Activated CD4-positive, alpha-beta T cell treated with anti-CD3 and anti-CD28 coated beads, Interleukin-2, amount 10 ng/mL, durations not matched to agents 7 days and 5 days (primary cell): ENCODE measurements at places on chromosomes 7 and 10. TPM values are rescaled to one million over a fixed set of nuclear protein-coding genes. Genes with fewer than 3 reads are reported as not detected.

DNA sequence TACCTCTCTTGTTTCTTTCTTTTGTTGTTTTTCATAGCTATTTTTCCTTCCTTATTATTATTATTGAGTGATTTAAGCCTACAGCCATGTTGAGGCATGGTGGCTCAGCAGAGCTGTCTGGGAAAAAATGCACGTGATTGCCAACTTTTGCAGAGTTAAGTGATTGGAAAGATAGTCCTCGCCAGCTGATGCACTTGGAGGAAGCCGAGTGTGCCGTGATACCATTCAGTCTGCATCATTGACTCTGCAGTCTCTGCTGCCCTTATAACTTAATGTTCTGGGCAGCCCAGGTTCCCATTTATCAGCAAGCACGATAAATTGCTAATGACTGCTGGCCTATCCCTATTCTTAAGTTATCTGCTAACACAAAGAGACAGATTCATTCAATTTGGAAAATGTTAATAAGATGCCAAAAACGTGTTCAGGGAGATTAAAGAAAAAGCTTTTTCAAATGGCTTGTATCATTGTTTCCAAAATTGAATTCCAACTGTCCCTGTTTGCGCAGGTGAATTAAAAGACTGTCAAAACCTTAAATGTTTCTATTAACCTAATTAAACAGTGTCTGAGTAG, 232.9 kb upstream of the NPY start:
- peaks cover 27% of the 10 kb centered on the region for H3K27me3 ChIP-seq
- no peak overlapping the region for H3K4me3 ChIP-seq
- H3K4me1 ChIP-seq, result peaks cover 3% of the 10 kb centered on the region
- no peak overlapping the region for H3K27ac ChIP-seq

DNA sequence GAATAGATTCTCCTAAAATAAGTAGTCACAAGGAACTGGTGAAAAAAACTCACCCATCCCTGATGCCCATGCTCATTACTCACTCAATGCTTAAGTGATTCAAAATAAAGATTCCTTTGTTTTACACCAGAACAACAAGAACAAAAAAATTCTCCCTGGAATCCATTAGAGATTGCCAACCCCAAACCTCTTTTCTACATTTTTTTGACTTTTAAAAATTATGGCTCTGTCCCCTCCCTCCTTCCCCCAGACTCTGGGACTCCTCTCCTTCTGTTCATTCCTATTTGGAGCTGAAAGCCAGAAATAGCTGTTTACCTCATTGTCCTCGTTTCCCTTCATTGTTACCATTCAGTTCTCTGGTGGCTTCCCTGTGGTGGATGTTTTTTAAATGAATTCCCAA, 63.2 kb upstream of the FHIP2A start:
- H3K27ac ChIP-seq, result no peak overlapping the region
- no peaks in the 10 kb centered on the region for H3K4me1 ChIP-seq
- no peaks in the 10 kb centered on the region for H3K36me3 ChIP-seq
- peaks cover 29% of the 10 kb centered on the region for H3K27me3 ChIP-seq

GRCh38 chr7:5532536-5533335, 109.1 kb upstream of the TNRC18 start:
- peak; percentile 64 for DNase-seq
- peak overlapping the region; percentile 96 for H3K4me3 ChIP-seq
- no peaks in the 10 kb centered on the region for H3K27me3 ChIP-seq
- peaks cover 16% of the 10 kb centered on the region for H3K4me1 ChIP-seq
- H3K27ac ChIP-seq, result peak overlapping the region; percentile 94

Gene C7orf57
- total RNA-seq, result 0.10 TPM

- no peak overlapping the region for H3K4me3 ChIP-seq
- peaks cover 3% of the 10 kb centered on the region for H3K27me3 ChIP-seq
- no peak for DNase-seq
- no peaks in the 10 kb centered on the region for H3K4me1 ChIP-seq
- no peaks in the 10 kb centered on the region for H3K36me3 ChIP-seq
Measured at GRCh38 chr10:93784059-93784458, 26.3 kb downstream of the LGI1 start.

Gene NUTM2E
- total RNA-seq, result 0.67 TPM

Gene PSD
- total RNA-seq, result 1.6 TPM

GRCh38 chr7:22894546-22894945, 71.9 kb upstream of the TOMM7 start:
- H3K4me1 ChIP-seq, result peaks cover 8% of the 10 kb centered on the region
- H3K36me3 ChIP-seq, result no peaks in the 10 kb centered on the region
- peaks cover 1% of the 10 kb centered on the region for H3K27me3 ChIP-seq
- H3K4me3 ChIP-seq, result no peak overlapping the region
- no peak for DNase-seq

DNA sequence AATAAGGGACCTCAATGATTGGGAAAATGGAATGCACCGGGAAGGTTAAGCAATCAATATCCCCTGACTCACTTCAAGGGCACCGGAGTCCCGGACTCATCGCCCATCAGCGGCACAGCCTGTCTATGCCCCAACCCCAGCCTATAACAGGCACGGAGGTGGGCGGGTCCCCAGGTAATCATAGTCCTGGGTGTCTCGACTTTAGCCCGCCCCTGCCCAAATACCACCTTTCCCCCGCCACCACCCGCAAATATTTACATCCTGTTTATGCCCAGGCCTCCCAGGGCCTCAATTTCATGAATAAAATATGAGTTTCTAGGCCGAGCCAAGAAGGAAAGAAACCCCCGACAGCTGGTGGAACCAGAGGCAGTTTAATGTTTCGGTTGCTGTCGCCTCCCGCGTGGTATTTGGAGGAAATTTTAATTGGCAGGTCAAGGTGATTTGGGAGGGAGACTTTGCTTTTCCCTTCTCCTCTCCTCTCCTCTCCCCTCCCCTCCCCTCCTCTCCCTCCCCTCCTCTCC, 15.6 kb upstream of the RFC2 start:
- H3K27ac ChIP-seq, result no peak overlapping the region
- H3K4me1 ChIP-seq, result peaks cover 22% of the 10 kb centered on the region
- peaks cover 15% of the 10 kb centered on the region for H3K27me3 ChIP-seq
- H3K4me3 ChIP-seq, result peak overlapping the region; percentile 79
- H3K36me3 ChIP-seq, result no peaks in the 10 kb centered on the region
- DNase-seq, result peak; percentile 69

DNA sequence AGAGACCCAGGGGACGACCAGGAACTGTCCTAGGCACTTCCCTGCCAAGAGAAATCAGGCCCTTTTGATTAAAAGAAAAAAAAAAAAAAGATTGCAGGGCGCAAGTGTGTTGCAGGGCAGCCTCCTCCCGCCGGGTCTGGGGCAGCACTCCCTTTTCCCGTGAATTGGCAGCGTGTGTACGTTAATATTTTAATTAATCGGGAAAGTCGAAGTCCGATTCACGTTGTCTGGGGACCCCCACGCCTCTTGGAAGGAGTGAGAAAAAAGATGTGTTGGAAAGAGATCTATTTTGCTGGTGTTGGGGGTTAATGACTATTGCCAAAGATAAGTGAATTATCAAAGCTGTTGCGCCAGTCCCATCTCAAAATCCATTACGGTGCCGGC, 1.3 kb upstream of the EBF3 start:
- H3K27ac ChIP-seq, result peak overlapping the region; percentile 64
- H3K36me3 ChIP-seq, result peaks cover 5% of the 10 kb centered on the region
- peaks cover 74% of the 10 kb centered on the region for H3K27me3 ChIP-seq
- peak overlapping the region; percentile 4 for H3K4me3 ChIP-seq
- H3K4me1 ChIP-seq, result peaks cover 16% of the 10 kb centered on the region

DNA sequence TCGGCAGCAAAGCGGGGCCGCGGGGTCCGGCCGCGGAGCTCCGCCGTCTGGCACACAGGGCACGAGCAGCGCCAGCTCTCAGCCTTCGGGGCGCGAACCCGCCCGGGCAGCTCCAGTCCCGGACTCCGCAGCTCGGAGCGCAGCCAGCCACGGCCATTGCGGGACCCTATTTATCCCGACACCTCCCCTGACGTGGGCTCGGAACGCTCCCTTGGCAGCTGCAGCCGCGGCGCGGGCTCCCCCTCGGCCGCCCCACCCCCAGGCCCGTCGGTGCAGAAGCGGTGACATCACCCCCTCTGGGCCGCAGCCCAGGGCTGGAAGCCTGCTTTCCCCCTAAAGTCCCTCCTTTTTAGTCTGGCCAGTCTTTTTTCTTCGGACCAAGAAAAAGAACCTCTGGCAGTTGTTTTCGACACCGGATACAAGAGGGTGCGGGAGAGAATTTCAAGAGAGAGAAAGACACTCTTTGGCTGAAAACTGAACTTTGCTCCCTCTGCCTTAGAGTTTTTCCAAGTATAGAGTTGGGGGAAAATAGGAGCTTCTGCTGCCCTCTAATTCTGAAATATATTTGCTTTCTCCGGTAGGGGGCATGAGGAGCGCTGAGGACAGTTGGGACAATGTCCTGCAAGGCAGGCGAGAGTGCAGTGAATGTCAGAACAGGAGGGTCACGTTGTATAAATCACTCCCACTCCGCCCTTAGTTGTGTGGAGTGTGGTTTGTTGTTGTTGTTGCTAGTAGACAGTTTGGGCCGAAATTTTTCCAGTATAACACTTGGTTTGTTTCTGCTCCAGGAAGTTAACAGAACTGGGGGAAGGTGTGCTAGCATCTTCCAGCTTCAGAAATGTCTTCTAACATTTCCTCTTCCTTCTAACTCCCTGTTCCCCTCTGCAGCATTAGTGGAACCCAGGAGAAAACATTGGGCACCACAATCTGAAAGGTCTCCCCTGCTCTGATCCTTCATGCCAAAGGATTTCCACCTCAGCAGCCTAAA, at the start of gene SFRP4:
TSS of gene SFRP4 (minus strand) at position 145 of the 988 bp plus-strand sequence. CDS start 280 bp downstream, outside the sequence.
- peak within 1 kb of the TSS; percentile 38 for H3K4me3 ChIP-seq
- H3K27ac ChIP-seq, result no peak within 1 kb of the TSS
- H3K27me3 ChIP-seq, result peaks cover 77% of the 10 kb centered on the region
- H3K36me3 ChIP-seq, result no peaks in the 10 kb centered on the region

DNA sequence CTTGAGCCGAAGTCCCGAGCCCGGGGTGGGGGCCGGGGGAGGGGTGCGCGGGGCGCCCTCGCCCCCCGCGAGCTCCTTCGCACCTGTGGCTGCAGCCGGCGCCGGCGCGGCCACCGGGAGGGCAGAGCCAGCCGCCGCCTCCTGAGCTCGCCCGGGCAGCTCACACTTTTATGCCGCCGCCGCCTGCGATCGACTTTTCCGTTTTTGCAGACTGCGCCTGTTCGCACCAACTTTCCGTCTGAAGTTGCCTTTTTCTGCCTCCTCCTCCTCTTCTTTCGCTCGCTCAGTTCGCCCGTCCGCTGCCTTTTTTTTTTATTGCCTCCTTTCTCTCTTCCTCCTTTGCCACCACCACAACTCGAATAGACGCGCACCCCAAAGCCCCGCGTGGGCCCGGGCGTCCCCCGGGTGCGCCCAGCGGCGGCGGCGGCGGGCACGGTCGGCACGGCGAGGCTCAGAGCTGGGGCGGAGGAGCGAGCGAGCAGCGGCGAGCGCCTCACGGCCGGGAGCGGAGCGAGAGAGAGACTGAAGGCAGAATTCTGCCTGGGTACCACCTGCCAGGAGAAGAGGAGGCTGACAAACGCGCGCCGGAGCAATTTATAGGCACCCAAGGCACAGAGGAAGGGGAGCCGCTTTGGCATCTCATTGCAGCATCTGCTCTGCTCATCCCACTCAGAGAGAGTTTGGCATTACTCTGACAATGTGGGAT, at the start of gene C1QL3:
TSS of gene C1QL3 (minus strand) at position 569 of the 706 bp plus-strand sequence. CDS start 814 bp downstream, outside the sequence.
- no peak within 1 kb of the TSS for H3K27ac ChIP-seq
- DNase-seq, result peak; percentile 40
- peaks cover 36% of the 10 kb centered on the region for H3K27me3 ChIP-seq
- peaks cover 4% of the 10 kb centered on the region for H3K36me3 ChIP-seq
- H3K4me3 ChIP-seq, result peak within 1 kb of the TSS; percentile 75

DNA sequence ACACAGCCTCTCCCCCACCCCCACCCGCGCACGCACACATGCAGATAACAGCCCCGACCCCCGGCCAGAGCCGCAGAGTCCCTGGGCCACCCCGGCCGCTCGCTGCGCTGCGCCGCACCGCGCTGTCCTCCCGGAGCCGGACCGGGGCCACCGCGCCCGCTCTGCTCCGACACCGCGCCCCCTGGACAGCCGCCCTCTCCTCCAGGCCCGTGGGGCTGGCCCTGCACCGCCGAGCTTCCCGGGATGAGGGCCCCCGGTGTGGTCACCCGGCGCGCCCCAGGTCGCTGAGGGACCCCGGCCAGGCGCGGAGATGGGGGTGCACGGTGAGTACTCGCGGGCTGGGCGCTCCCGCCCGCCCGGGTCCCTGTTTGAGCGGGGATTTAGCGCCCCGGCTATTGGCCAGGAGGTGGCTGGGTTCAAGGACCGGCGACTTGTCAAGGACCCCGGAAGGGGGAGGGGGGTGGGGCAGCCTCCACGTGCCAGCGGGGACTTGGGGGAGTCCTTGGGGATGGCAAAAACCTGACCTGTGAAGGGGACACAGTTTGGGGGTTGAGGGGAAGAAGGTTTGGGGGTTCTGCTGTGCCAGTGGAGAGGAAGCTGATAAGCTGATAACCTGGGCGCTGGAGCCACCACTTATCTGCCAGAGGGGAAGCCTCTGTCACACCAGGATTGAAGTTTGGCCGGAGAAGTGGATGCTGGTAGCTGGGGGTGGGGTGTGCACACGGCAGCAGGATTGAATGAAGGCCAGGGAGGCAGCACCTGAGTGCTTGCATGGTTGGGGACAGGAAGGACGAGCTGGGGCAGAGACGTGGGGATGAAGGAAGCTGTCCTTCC, 620 bp downstream of the EPO start:
- no peak for DNase-seq
- peaks cover 2% of the 10 kb centered on the region for H3K36me3 ChIP-seq
- H3K4me1 ChIP-seq, result peaks cover 4% of the 10 kb centered on the region
- no peak overlapping the region for H3K4me3 ChIP-seq

Gene RBP3
- not detected for total RNA-seq

Gene MMD2
- total RNA-seq, result not detected

Gene FAM237B
- not detected for total RNA-seq

Gene CAMK2B
- total RNA-seq, result not detected

DNA sequence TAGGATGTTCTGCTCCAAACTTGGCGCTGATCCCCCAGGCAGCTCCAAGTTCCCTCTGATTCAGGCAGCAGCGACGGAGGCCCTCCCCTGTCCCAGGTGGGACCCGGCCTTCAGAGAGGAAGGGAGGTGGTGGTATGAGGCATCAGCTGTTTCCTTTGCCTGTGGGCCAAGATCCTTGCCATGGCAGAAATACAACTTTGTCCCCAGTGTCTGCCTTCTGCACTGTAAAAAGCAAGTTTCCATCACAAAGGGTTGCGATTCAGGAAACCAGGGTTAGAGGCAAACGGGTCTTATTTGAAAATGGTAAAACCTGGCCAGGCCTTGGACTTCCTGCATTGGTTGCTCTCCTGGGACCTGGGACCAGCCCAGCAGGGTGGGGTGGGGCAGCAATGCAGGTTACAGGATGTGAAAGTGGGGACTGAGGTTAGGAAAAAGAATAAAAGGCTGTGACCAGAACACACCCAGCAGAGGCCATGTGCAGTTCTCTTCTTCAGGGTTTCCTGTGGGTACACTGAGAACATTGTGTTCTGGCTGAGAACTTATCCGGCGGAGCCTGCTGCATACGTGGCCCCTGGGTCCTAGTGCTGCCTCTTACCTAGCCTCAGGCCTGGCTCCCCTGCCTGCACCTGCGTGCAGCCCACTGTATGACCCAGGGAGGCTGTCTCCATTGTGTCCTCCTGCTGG, 25.1 kb upstream of the DDIT4 start:
- H3K4me3 ChIP-seq, result peak overlapping the region; percentile 72
- H3K4me1 ChIP-seq, result peaks cover 83% of the 10 kb centered on the region
- peak overlapping the region; percentile 93 for H3K27ac ChIP-seq
- H3K36me3 ChIP-seq, result peaks cover 3% of the 10 kb centered on the region
- H3K27me3 ChIP-seq, result no peaks in the 10 kb centered on the region
- DNase-seq, result peak; percentile 87

Gene NRG3
- total RNA-seq, result not detected
